ENCODE measurements at places on chromosomes 3 and 15. TPM values are rescaled to one million over a fixed set of nuclear protein-coding genes. Genes with fewer than 3 reads are reported as not detected.

CLDN1 gene
- total RNA-seq = 1.2 TPM

RBP2 gene
- not detected for total RNA-seq

DNA sequence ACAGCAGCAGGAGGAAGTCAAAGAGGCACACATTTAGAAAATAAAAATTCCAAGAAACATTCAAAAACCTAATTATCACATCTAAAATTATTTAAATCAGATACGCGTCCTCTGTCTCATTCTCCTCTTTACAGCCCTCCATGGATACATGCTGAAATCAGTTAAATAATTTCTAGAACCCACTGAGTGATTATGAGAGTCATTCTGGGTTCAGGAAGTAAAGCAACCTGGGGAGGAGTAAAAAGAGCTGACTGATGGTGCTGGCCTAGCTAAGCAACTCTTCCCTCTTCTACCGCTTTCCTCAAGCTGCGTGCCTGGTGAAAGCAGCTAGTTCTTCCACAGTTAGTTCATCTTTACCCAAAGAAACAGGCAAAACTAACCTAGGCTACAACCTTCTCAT is 48.7 kb downstream of the RAF1 start:
- no peak for DNase-seq

GRCh38 chr3:101602731-101603130 is 28.8 kb downstream of the PCNP start:
- no peak for DNase-seq

DNA sequence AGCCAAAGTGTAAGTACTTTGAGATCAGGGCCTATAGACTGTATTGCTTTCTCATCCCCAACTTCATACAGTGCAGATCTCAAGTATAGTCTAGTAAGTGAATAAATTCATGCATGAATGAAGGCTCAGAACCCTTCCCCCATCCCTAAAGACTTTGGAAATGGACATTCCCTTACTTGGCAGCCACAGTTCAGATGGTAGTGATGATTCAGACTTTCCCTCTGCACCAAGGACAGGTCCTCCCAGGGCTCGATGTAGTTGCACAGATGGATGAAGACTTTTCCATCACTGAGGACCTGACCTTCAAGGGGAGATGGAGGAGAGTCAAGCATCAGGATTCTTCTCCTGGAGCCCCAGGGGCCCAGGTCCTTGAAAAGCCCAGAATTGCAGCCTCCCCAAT is 4.6 kb downstream of the TIMP4 start:
- DNase-seq = no peak

DNA sequence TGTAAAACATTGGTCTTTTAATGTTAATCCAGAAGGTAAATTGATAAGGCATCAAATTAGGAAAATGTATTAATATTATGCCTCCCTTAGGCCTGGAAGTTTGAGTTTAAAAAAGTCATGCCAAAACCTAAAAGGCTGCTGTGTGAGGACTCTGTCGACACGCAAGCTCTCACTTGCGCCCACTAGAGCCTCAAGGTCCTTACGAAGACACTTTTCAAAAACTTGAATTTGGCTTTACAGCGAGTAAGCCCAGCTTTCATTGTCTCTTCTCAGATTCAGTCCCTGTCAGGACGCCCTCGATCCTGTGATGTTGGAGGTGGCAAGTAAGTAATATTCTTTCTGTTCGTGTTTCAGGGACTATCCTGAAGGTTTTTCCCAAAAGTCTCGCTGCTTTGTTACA is 89.7 kb downstream of the CRTC3 start:
- no peak for DNase-seq

DNA sequence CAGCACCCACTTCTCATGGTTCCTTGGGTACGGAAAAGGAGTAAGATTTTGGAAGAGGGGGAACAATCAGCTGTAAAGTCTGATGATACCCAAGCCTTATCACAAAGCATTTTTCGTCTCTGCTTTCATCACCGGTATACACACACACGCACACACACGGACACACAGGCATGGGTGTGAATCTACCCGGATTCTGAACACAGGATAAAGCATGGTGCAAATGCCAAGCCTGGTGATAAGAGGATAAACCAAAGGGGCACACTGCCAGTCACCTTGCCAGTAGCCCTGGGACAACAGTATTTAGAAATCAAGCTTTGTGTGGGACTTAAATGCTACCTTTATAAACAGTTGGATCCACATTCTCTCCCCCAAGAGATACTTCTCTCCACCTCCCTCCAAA is 22.2 kb downstream of the FAM174B start:
- no peak for DNase-seq

DNA sequence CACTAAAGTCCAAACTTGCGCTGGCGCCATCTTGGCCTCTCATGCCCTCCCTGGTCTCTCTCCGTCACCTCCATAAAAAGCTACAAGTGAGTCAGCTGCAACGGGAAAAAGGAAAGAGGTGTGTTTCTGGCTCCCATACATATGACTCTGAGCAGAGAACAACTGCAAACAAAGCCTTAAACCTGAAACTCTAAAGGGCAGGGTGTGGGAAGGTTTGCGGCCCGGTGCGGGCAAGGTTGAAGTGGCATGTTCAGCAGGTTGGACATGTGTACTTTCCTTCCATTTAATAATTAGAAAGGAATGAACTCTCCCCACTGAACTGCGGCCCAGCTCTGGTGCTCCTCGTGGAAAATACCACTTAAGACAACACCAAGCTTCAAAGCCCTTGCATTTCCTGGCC is 59.0 kb upstream of the PPARG start:
- DNase-seq = no peak

DNA sequence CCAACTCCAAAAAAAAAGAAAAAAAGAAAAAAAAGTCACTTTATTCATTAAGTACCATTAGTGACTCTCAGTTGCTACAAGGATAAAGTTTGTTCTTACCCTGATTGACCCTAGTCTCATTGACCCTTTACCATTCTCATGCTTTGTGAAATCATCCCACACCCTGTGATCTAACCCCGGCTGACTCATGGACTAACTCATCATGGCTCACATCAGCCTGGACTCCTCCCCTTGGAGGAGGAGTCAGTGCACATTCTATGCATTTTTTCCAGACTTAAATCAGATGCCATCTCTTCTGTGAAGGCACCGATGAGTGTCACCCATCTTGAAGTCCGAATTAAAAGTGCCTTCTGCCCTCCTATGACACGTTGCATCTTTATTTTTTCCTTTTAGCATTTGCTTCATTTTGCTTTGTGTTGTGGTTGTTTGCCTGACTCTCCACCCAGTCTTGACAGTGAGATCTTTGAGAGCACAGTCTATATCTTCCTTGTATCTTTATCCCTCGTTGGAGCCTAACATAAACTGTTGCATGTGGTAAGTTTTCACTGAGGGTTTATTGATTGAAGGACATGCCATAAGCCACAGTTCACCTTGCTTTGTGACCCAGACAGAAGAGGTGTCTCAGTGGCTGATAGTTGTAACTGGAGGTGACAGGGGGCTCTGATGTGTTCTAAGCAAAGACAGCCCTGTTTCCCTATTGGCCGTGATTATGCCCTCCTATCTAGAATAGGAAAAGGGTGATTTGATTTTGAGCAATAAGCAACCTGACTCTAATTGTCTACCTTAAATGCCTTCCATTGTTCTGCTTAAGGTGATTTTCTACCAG is 72.1 kb downstream of the IL1RAP start:
- DNase-seq = no peak

DNA sequence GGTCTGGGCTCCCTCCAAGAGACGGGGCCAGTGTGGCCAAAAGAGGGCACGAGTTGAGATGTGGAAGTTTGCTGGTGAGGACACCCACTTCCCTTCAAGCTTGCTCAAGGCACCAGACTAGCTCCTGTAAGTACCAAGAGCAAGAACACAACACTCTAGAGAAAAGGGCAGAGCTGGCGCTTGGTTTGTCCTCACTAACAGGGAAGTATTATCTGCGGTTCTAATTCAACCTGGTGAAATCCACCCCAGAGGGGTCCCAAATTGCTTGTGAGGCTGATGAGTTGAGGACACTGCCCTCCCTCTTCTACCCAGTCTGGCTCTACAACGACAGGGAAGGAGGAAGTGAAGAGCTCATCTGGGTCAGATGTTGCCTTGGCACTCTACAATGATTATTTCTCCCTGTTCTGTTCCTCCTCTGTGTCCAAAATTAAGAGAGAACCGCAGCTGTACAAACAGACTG is 16.9 kb upstream of the FSIP1 start:
- DNase-seq = no peak

DNA sequence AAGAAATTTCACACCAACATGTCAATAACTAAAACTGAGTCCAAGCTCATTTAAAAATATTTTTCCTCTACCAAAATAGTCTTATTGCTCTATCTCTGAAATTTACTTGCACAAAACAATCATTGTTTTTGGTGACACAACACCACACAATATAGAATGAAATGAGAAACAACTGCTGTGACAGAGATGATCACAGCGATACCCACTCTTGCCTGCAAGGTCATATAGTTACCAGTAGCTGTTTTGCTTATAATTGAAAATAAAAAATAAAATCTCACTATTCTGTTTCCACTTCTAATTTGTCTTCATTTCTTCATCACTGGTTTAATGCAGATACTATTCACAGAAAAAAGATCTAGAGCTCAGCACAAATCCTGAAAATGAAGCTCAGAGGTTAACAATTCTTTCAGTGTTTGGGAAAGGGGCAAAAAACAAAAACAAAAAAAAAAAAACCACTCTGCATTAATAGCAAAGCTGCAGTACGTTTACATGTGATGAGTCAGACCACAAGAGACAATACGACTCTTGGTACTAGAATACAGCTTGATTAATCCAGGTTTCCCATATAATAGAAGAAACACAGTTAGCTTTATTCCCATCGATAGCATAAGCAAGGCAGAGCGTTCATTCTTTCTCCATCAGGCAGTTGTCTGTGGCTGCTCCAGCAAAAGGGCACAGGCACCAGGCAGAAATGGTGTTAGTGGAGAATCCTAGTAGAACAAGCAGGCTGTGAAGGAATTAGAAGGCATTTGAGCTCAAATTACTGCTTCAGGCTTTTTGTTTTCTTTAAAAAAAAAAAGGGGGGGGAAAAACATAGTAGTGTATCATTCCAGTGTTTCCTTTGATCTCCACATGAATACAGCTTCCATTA is 773 bp downstream of the ANKRD28 start:
- DNase-seq = no peak

GRCh38 chr3:71849681-71850080 is 64.7 kb upstream of the PROK2 start:
- DNase-seq = no peak

CCDC39 gene
- total RNA-seq = not detected

POU1F1 gene
- not detected for total RNA-seq

Measured in right cardiac atrium (tissue), 5 donors.